ENCODE measurements at places on chromosomes 7 and 10.

DNA sequence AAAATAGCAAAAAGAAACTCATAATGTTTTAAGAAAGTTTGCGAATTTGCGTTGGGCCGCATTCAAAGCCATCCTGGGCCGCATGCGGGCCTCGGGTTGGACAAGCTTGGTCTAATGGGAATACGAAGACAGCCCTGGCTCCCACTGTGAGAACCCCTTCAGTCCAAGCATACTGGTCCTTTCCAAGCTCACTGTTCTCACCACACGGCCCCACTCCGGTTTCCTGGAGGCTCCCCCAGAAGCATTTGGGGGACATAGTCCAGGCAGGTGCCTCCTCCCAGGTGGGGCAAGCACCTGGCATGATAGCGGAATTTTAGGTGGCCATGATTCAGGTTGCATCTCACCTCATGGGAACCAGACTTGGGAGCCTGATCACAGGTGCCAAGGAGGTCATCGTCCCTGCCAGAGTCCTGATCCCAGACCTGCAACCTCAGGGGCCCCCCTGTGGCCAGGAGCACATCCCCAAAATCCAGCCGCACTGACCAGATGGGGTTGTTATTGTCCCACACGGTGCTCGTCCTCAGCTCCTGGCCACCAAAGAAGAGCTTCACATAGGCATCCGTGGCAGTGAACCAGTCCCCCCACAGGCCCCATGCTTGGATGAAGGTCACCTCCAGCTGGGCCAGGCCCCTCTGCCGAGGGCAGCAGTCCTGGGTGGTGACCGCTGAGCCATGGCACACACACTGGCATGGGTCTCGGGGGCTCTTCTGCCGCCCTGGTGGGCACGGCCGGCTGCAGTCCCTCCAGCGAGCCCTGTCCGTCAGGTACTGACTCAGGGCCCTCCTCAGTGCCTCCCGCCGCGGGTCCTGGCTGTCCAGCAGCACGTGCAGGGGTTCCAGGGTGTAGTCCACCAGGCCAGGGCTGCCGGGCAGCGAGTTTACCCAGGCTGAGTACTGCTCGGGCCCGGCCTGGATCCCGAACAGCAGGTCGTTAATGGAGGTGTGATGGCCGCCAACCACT is 4.4 kb downstream of the PRF1 start:
- DNase-seq = no peak

- DNase-seq = no peak
These were observed 87.4 kb downstream of the BUB3 start for GRCh38 chr10:123241391-123242141.

DNA sequence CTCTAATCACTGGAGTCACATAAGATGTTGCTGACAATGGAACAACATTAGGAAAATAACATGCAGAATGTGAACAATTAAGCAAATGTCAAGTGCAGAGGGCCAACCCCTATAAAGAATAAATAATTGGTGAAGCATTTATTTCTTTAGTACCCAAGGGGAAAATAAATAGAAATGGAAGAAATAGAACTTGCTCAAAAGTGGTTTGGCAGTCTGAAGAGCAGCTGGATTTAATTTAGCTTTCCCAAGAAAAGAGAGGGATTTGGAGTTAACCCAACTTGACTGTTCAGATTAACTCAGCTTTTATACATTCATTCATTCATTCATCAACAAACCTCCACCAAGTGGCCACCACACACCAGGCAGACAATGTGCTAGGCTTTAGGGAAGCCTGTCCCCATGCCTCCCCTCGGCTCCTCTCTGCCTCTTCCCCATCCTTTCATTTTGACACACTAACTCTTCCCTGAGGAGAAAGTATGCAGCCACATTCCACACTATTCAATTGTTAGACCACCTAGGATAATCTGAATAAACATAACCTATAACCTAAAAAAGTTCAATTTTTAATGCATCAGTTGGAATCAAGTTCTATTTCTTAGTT is 295.5 kb downstream of the AHR start:
- DNase-seq = no peak

- DNase-seq = no peak
These were observed 63.8 kb downstream of the UNCX start for GRCh38 chr7:1296356-1296981.

DNA sequence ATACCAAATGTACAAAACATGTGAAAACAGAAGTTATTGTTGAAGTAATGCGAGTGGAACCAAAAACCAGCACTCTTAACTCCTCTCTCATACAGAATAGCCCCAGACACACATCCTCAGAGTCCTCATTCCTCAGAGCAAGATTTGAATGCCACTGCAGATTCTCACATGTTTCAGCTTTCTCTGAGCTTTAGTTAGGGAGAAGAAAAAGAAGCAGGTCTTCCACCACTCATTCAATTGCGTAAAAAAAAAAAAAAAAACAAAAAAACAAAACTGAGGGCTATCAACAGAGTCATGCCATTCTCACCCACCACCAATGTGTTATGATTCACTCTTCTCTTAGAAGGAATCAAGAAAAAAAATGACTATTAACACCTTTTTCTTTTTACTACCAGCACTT is 287.7 kb downstream of the IPMK start:
- DNase-seq = no peak

- DNase-seq = no peak
These were observed 90.5 kb upstream of the ZNF32 start for GRCh38 chr10:43739161-43739560.

DNA sequence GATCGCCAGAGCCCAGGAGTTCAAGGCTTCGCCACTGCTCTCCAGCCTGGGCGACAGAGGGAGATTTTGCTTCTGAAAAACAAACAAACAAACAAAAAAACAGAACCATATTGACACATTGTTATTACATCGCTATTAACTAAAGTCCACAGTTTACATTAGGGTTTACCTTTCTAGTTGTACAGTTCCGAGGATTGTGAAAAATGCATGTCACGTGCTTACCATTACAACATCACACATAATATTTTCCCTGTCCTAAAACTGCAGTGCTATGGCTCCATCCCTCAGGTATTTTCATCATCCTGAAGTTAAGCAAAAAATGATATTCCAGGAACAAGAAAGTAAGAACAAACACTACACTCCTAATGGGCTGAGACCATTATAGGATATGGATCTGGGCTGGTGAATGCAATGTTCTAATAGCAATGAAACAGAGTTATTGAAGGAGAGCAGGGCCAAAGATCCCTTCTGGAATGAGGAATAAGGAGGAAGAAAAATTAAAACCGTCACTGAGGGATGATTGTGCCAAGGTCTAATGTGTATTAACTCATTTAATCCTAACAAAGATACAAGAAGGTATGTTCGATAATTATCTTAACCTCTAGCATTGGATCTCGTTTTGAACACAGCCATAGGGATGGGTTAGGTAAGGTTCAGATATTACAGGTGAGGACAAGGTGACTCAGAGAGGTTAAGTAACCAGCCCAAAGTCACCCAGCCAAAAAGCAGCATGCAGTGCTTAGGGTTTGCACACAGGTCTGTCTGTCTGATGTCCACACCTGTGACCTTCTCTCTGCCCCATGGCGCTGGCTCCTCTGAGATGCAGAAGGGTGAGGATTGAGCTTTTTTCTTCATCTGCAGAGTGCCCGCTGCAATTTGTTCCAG is 14.0 kb upstream of the CUX1 start:
- no peak for DNase-seq

DNA sequence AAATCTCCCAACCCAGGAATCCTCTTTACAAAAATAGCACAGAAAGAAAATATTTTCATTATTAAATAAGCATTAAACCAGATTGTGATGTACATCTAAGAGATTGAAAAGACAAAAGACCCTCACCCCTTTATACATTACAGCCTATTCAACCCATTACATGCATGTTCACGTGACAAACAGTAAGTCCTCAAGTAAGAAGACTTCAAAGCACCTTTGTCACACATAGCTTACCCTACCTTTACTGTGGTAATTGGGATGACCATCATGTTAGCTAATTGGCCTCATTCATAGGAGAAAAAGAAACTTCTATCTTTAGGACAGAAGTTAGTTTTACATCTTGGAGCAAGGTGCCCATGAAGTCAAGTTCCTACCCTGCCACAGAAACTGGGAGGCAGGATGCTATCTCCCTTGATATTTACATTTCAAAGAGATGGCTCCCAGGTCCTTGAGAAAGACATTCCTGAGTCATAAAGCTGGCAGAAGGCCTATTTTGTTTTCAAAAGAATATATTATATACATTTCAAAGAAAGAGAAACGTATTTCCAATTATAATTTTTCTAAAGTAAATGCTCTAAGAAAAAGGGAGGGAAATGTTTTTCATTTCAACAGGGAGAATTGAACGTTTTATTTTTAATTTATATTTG is 48.1 kb downstream of the GNAI1 start:
- DNase-seq = no peak

GRCh38 chr10:80454513-80455460 is 677 bp downstream of the TSPAN14 start:
- no peak for DNase-seq
